Lung (tissue), 17 donors: ENCODE measurements at places on chromosomes 5 and 9. TPM values are rescaled to one million over a fixed set of nuclear protein-coding genes. Genes with fewer than 3 reads are reported as not detected.
A peak's percentile ranks its signal among the peaks of the same experiment; 100 is the strongest.

GRCh38 chr5:134438721-134439123, 27.0 kb upstream of the CDKN2AIPNL start:
- H3K27ac ChIP-seq: peak overlapping the region; percentile 95
- no peaks in the 10 kb centered on the region for H3K27me3 ChIP-seq
- no peaks in the 10 kb centered on the region for H3K36me3 ChIP-seq
- H3K4me3 ChIP-seq: no peak overlapping the region
- H3K4me1 ChIP-seq: peaks cover 28% of the 10 kb centered on the region

DNA sequence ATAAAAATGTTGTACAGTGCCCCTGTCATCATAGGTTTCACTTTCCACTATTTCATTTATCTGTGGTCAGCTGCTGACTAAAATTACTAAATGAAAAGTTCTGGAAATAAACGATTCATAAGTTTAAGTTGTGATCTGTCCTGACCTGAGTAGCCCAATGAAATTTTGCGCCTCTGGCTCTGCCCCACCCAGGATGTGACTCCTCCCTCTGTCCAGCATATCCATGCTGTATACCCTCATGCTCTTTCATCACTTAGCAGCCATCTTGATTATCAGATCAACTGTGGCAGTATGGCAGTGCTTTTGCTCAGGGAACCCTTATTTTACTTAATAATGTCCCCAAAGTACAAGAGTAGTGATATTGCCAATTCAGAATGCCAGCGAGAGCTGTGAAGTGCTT, 97.3 kb downstream of the STARD4 start:
- H3K4me1 ChIP-seq: no peaks in the 10 kb centered on the region
- H3K27me3 ChIP-seq: no peaks in the 10 kb centered on the region
- H3K27ac ChIP-seq: no peak overlapping the region
- DNase-seq: no peak
- no peak overlapping the region for H3K4me3 ChIP-seq

- no peaks in the 10 kb centered on the region for H3K36me3 ChIP-seq
- H3K27me3 ChIP-seq: no peaks in the 10 kb centered on the region
- H3K4me1 ChIP-seq: peaks cover 11% of the 10 kb centered on the region
- no peak overlapping the region for H3K4me3 ChIP-seq
These were observed 55.5 kb downstream of the GALNT12 start for GRCh38 chr9:98862936-98863335.

TMEFF1 gene
- 0.71 TPM for total RNA-seq

DNA sequence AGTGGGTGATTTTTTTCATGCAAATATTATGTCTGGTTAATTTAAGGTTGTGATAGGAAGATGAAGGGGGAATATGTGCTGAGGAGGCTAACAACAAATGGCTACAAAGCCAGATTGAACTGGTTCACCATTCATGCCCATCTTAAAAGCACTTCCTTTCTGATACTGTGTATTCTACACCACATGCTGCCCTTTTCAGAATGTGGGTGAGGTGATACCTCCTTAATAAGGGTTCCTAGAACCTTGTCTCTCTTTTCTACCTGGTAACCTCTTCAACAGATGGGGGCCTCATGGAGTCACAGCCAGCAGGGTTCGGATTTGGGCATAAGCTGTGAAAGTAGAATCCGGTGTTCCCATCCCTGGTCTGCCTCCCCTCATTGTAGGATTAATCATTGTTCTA, 1064.0 kb upstream of the SEMA6A start:
- DNase-seq: no peak
- H3K27me3 ChIP-seq: no peaks in the 10 kb centered on the region
- no peak overlapping the region for H3K27ac ChIP-seq
- no peaks in the 10 kb centered on the region for H3K36me3 ChIP-seq
- no peaks in the 10 kb centered on the region for H3K4me1 ChIP-seq
- H3K4me3 ChIP-seq: no peak overlapping the region

- no peak overlapping the region for H3K27ac ChIP-seq
- H3K4me3 ChIP-seq: no peak overlapping the region
- H3K36me3 ChIP-seq: no peaks in the 10 kb centered on the region
- H3K27me3 ChIP-seq: no peaks in the 10 kb centered on the region
- H3K4me1 ChIP-seq: no peaks in the 10 kb centered on the region
These were observed 112.5 kb upstream of the ERCC6L2 start for GRCh38 chr9:95763006-95763405.

- H3K4me1 ChIP-seq: no peaks in the 10 kb centered on the region
- H3K4me3 ChIP-seq: no peak overlapping the region
- no peak overlapping the region for H3K27ac ChIP-seq
These were observed 651.4 kb downstream of the CETN3 start for GRCh38 chr5:89758146-89758545.

DNA sequence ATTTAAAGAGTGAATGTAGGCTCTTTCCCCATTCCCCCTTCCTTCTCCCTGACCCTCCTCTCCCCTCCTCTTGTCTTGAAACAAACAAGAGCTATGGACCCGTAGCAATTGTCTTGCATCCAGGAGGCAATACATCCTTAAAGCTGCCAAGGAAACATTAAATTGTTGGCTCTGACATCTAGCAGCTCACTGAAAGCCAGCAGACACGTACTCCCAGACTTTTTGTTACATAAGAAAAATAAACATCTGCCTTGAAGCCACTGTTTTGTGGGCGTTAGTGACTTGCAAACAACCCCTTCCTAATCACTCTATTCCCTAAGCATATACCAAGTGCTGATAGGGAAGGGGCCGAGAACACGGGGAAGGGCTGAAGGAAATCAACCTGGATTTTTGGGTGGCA, 8.6 kb downstream of the SLC45A2 start:
- no peak overlapping the region for H3K27ac ChIP-seq
- H3K36me3 ChIP-seq: no peaks in the 10 kb centered on the region

- no peaks in the 10 kb centered on the region for H3K27me3 ChIP-seq
- H3K27ac ChIP-seq: no peak overlapping the region
- no peak overlapping the region for H3K4me3 ChIP-seq
- no peaks in the 10 kb centered on the region for H3K36me3 ChIP-seq
These were observed 138.6 kb downstream of the PALM2AKAP2 start for GRCh38 chr9:109918339-109919163.

PPP1R26 gene
- 22.9 TPM for total RNA-seq

DNA sequence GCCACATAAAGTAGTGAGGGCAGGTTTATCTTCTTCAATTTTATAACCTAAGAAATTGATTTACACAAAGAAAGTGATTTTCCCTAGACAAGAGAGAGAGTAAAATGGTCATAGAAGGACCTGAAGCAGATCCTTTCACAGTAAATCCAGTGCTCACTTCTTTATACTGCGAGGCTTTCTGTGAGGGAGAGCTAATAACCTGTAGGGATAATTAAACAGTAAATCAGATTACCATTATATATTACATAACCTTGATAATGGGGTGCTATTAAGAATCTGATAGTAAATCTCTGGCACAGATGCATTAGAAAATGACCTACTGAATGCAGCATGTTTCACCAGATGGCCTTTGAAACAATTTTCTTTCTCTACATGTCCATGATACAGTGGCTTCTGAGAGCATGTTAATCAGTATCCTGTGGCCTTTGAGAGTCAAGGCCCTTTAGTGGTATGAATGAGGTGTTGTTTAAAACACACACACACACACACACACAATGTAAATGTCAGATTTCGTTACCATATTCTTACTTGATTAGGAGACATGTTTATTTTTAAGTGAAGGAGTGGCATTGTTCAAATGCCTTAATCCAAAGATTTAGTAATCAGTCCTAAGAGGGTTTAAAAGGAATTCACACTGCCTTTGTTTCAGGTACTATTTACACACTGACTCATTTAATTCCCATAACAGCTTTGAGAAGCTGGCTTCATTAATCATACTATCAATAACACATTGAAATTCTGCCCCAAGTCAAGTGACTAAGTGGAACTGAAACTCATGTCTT, 124.7 kb downstream of the ALDH1A1 start:
- DNase-seq: no peak
- H3K4me3 ChIP-seq: no peak overlapping the region
- no peaks in the 10 kb centered on the region for H3K36me3 ChIP-seq
- H3K27me3 ChIP-seq: no peaks in the 10 kb centered on the region
- H3K27ac ChIP-seq: no peak overlapping the region

- peak; percentile 99 for DNase-seq
- H3K4me3 ChIP-seq: no peak overlapping the region
- peaks cover 4% of the 10 kb centered on the region for H3K4me1 ChIP-seq
- no peak overlapping the region for H3K27ac ChIP-seq
- H3K27me3 ChIP-seq: no peaks in the 10 kb centered on the region
These were observed 378.9 kb downstream of the KCTD16 start for GRCh38 chr5:144549580-144549979.

ZNF366 gene
- 4.3 TPM for total RNA-seq

- DNase-seq: no peak
- H3K4me3 ChIP-seq: no peak overlapping the region
- H3K4me1 ChIP-seq: no peaks in the 10 kb centered on the region
- no peak overlapping the region for H3K27ac ChIP-seq
- no peaks in the 10 kb centered on the region for H3K36me3 ChIP-seq
These were observed 895.9 kb upstream of the CDH10 start for GRCh38 chr5:25540628-25541027.

GRCh38 chr5:159241946-159242552, 21.0 kb upstream of the UBLCP1 start:
- H3K27ac ChIP-seq: no peak overlapping the region
- H3K4me3 ChIP-seq: no peak overlapping the region
- no peaks in the 10 kb centered on the region for H3K4me1 ChIP-seq
- DNase-seq: no peak
- peaks cover 4% of the 10 kb centered on the region for H3K27me3 ChIP-seq

DNA sequence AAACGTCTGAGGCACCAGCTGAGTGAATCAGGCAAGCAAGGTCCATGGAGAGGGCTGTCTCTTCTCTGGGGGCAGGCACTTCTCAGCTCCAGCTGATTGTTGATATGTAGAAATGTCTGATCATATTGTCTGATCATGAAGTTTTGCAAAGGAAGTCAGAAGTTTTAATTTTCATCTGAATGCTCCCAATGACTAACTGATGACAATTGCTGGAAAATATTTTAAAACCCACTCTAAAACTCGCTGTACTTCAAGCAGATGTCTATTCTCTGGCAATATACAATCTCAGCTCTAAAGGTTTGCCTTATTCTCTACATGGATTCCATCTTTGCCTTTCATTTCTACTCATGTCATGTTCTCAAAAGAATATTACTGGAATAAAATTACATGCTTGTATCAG, 12.7 kb downstream of the PLK2 start:
- H3K27me3 ChIP-seq: no peaks in the 10 kb centered on the region
- no peaks in the 10 kb centered on the region for H3K36me3 ChIP-seq
- no peak overlapping the region for H3K27ac ChIP-seq
- H3K4me1 ChIP-seq: no peaks in the 10 kb centered on the region
- DNase-seq: no peak

- H3K4me3 ChIP-seq: no peak overlapping the region
- H3K27ac ChIP-seq: no peak overlapping the region
- H3K4me1 ChIP-seq: no peaks in the 10 kb centered on the region
- H3K36me3 ChIP-seq: no peaks in the 10 kb centered on the region
- no peak for DNase-seq
These were observed 421.0 kb downstream of the GADD45G start for GRCh38 chr9:90025816-90026215.
